ENCODE measurements at places on chromosomes 3 and 15.

DNA sequence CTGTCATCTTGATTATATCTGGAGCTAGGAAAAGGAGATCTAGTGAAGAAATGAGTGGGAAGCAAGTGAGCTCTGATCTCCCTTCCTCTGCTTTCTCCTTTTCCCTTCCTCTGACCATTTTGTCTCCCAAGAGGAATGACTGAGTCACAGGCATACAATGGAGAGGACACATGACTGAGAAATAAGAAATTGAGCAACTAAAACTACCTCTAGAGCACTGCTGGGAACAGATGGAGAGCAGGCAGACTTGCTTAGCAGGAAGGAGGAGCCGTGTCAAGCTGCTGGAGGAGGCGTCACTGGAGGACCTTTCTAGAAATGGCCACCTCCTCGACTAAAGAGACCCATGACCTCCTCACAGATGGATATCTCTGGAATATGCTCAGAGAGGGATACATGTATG, 66.9 kb upstream of the MYO5C start:
- no peak for DNase-seq

- no peak for DNase-seq
Measured at GRCh38 chr3:194259982-194260766, 91.0 kb downstream of the CPN2 start.

- DNase-seq: peak; percentile 68
Measured at GRCh38 chr15:71447328-71448250, 332.3 kb downstream of the THSD4 start.

DNA sequence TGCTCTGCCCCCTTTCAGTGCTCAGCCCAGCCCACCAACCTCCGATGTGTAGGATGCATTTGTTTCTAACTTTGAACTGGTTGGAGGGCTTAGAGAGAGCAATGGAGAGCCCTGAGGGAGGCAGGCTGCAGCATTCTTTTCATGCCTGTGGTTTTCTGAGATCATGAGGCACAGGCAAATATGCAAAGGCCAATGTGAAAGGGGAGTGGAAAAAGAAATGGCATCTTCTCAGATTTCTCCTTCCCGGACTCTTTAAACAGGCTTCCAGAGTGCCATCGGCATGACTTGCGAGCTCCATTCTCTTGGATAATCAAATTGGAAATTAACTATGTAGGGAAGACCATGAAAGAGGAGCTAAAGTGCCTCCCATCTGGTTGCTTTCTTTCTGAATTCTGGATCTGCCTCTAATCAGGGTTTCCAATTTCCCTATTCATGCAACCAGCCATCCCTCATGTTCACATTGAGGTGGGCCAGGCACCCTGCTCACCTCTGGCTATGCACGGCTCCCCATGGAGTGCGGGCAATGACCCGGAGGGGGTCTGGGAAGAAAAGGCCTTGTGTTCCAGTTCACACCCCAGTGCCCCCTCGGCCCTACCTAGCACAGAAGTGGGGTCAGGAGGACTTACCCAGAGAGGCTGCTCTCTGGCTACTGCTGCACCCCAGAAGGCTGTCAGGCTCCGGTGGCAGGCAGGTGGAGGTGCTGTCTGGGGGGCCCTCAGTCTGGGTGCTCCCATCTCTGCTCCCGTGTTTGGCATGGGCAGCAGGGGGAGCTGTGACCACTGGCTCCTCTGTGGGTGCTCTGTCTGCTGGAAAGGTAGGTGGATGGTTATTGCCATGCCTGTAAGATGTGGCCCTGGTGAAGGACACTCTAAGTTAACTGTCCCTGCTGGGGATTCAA, 16.1 kb downstream of the AMOTL2 start:
- peak; percentile 59 for DNase-seq

- peak; percentile 30 for DNase-seq
Measured at GRCh38 chr15:55526559-55527036, 18.6 kb upstream of the DNAAF4 start.

GRCh38 chr15:62853114-62853840, 189.3 kb upstream of the TPM1 start:
- no peak for DNase-seq

- DNase-seq: no peak
Measured at GRCh38 chr3:106184540-106185457, 316.0 kb upstream of the CBLB start.

DNA sequence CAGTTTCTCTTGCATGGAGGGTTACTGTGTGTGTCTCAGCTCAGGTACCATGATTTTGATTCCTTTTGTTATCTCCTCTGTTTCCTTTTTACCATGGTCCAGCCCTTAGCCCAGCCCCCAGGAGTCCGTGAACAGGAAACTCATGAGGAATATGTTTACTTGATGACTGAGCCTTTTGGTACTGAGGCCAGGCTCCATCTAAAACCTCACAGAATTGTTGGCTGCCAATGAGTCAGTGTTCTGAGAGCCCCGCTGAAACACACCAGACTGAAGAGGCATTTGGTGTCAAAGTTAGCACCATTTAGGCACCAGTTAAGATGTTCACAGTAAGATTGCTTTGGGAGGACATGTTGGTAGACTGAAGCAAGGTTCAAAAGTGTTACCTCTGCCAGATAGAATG, 80.9 kb downstream of the DGKG start:
- no peak for DNase-seq
